NCI-H1930 (cell line): ENCODE measurements at places on chromosomes 2 and 18.

DNA sequence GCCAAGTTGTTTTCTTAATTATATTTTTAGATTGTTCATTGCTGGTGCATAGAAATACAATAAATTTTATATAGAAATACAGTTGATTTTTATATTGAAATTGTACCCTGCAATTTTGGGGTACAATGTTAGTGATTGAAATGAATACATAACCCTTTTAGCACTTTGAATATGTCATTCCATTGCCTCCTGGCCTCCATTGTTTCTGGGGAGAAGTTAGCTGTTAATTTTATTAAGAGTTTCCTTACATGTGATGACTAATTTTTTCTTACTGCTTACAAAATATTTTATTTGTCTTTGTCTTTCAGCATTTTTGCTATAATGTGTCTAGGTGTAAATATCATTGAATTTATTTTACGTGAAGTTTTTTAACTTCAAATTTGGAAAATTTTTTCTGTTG lies 176.5 kb upstream of the DCC start:
- DNase-seq = no peak

DNA sequence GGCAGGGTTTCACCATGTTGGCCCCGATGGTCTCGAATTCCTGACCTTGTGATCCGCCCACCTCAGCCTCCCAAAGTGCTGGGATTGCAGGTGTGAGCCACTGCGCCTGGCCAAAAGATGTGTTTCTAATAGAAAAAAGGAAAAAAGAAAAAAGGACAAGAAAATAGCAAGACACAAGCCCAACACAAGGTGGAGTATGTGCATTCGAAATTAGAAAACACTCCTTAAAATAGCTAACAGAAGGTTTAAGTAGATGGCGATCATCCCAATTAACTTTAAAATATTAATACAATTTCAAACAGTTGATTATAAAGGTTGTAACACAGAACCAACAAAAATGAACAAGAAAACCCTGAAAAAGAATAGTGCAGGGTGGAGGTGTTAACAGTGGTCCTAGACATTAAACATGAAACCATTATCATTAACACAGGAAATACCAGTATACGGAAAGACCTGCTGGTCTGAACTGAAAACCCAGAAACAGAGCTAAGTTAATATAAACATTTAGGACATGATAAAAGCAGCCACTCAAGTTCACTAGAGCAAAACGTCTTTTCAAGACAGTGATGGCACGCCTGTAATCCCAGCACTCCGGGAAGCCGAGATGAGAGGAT lies 57.9 kb downstream of the HDLBP start:
- DNase-seq = no peak

DNA sequence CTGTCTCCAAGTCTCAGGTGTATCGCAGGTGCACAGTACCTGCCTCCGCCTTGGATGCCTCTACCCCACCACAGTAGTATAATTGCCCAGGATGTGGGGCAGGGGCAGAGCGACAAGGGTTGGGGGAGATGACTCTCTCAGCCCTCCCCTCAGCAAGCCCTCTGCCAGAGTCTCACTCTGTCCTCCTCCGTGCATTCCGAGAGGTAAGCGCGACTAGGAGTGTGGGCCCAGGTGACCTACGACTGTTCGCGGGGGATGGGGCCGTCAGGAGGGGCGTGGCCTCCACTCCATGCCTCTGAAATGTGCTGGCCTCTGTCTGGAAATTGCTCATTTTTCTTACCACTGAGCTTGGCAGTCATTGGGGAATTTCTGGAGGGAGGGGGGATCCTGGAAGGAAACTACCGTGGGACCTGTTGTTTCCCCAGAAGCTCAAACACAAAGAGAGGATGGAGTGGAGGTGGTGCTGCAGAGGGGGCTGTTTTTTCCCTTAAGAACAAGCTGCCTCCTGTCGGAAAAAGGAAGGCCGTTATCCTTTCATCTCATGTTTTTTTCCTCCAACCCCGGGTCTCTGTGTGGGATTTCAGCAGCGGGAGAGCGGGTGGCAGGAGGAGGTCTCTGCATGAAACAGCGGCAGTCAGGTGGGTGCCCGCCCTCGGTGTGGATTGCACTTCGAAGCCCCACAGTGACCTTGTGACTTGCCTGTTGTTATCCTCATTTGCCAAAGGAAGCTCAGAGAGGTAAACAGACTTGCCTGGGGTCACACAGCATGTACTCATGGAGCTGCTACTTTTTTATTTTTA lies 13.0 kb upstream of the RALB start:
- no peak for DNase-seq

- DNase-seq = no peak
Observed at GRCh38 chr2:230982528-230982927, 13.4 kb upstream of the SPATA3 start.

GRCh38 chr2:190313880-190314279 lies 5.7 kb downstream of the HIBCH start:
- no peak for DNase-seq

DNA sequence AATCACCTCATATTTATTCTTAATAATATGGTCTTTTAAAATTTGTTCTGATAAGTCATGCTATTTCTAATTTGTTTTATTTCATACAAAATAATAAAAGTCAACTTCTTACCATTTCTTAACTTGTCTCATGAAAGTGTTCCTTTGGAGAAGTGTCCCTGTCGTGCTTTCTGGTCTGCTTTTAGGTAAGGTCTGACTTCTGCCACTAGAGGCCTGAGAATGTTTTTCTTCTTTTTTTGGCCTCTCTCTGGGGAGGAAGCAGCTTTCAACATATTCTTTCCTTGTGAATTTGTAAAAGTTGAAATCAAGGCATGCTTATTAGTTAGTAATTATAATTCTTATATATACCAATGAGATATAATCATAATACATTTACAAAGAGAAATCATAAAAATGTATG lies 39.4 kb downstream of the MAP2 start:
- no peak for DNase-seq
